ENCODE measurements at places on chromosomes 5 and 9. TPM values are rescaled to one million over a fixed set of nuclear protein-coding genes. Genes with fewer than 3 reads are reported as not detected.

Gene SPATA31A3
- total RNA-seq, result not detected

Gene NOXA1
- total RNA-seq, result 0.17 TPM

Gene UBE2QL1
- not detected for total RNA-seq

Gene SPEF2
- 1.0 TPM for total RNA-seq

Gene MLLT3
- total RNA-seq, result 10.0 TPM

Gene PAEP
- total RNA-seq, result not detected

Gene ASPN
- not detected for total RNA-seq

Gene TRMO
- 8.1 TPM for total RNA-seq

Gene CDC42SE2
- total RNA-seq, result 10.0 TPM

Gene CCDC69
- 2.1 TPM for total RNA-seq

Gene TRMT10B
- total RNA-seq, result 2.2 TPM

Gene ENG
- 48.9 TPM for total RNA-seq

Gene G3BP1
- total RNA-seq, result 103 TPM

Gene SLC34A3
- not detected for total RNA-seq

Gene MARCHF11
- total RNA-seq, result not detected

Gene MYMK
- not detected for total RNA-seq

Gene CWC27
- 10.3 TPM for total RNA-seq

Gene LTC4S
- 1.6 TPM for total RNA-seq

Gene ELOVL7
- not detected for total RNA-seq

Gene GPX3
- 2.7 TPM for total RNA-seq

Gene DOLK
- 22.9 TPM for total RNA-seq

Gene AGXT2
- not detected for total RNA-seq

Gene GDNF
- total RNA-seq, result not detected

Gene BTNL9
- total RNA-seq, result not detected

Gene LRRC19
- total RNA-seq, result not detected

Gene TXNDC8
- not detected for total RNA-seq

Gene PTPRD
- 1.3 TPM for total RNA-seq

Gene BTNL8
- total RNA-seq, result not detected

Gene KIF12
- not detected for total RNA-seq

Gene FOXD4L4
- not detected for total RNA-seq

Gene HTR4
- total RNA-seq, result not detected

Gene TLX3
- total RNA-seq, result not detected

Gene PRSS3
- 1.3 TPM for total RNA-seq

Gene ELAVL2
- not detected for total RNA-seq

Gene MED7
- total RNA-seq, result 8.6 TPM

Gene FAM169A
- total RNA-seq, result 0.89 TPM

Gene ZNF300
- 8.1 TPM for total RNA-seq

Gene PCDHGA2
- 0.50 TPM for total RNA-seq

Gene PLK2
- total RNA-seq, result 101 TPM

Gene SLC46A2
- total RNA-seq, result not detected

Gene FYB1
- not detected for total RNA-seq

Gene C7
- total RNA-seq, result 3.0 TPM

Gene SMAD5
- total RNA-seq, result 28.6 TPM

Gene RAI14
- total RNA-seq, result 62.4 TPM

Gene ANAPC2
- 10.3 TPM for total RNA-seq

Gene LNPEP
- 6.1 TPM for total RNA-seq

Gene IFNA2
- total RNA-seq, result not detected

Gene PCDH12
- under 0.01 TPM for total RNA-seq

Gene SGCD
- 1.3 TPM for total RNA-seq

Gene OR1J2
- not detected for total RNA-seq

Gene C9
- not detected for total RNA-seq

Gene NEUROG1
- total RNA-seq, result not detected

Gene MYO10
- total RNA-seq, result 15.6 TPM

Gene SLIT3
- 0.34 TPM for total RNA-seq

Gene OR1Q1
- total RNA-seq, result not detected

Gene FOXD4L3
- total RNA-seq, result not detected

Gene TMEM252
- total RNA-seq, result not detected

Measured in bronchus fibroblast of lung (primary cell).